ENCODE measurements at places on chromosomes 3 and 15. TPM values are rescaled to one million over a fixed set of nuclear protein-coding genes. Genes with fewer than 3 reads are reported as not detected.

CHRD gene
- total RNA-seq = 26.8 TPM

ANAPC13 gene
- 78.0 TPM for total RNA-seq

ROPN1 gene
- not detected for total RNA-seq

ERICH6 gene
- total RNA-seq = not detected

NT5DC2 gene
- total RNA-seq = 62.9 TPM

TGFBR2 gene
- total RNA-seq = 72.4 TPM

P3H2 gene
- 46.3 TPM for total RNA-seq

ITIH4 gene
- 4.9 TPM for total RNA-seq

MAPKAPK3 gene
- total RNA-seq = 22.9 TPM

NUSAP1 gene
- 50.4 TPM for total RNA-seq

DAPK2 gene
- 6.5 TPM for total RNA-seq

SH3GL3 gene
- total RNA-seq = 20.3 TPM

CIB2 gene
- 14.4 TPM for total RNA-seq

NOX5 gene
- total RNA-seq = 0.55 TPM

GOLGA6L10 gene
- total RNA-seq = 5.0 TPM

ARIH1 gene
- 80.1 TPM for total RNA-seq

PPP2R3A gene
- 25.5 TPM for total RNA-seq

SLC15A2 gene
- total RNA-seq = 28.6 TPM

ITIH1 gene
- not detected for total RNA-seq

CASR gene
- 0.05 TPM for total RNA-seq

C3orf22 gene
- total RNA-seq = not detected

AADAC gene
- not detected for total RNA-seq

ATP11B gene
- 110 TPM for total RNA-seq
